GDM1 (cell line): ENCODE measurements at places on chromosomes 7 and 10.

GRCh38 chr10:69321865-69322264 is 43.6 kb downstream of the HK1 start:
- DNase-seq = no peak

- DNase-seq = no peak
Observed at GRCh38 chr10:35822316-35822715, 180.2 kb upstream of the FZD8 start.

DNA sequence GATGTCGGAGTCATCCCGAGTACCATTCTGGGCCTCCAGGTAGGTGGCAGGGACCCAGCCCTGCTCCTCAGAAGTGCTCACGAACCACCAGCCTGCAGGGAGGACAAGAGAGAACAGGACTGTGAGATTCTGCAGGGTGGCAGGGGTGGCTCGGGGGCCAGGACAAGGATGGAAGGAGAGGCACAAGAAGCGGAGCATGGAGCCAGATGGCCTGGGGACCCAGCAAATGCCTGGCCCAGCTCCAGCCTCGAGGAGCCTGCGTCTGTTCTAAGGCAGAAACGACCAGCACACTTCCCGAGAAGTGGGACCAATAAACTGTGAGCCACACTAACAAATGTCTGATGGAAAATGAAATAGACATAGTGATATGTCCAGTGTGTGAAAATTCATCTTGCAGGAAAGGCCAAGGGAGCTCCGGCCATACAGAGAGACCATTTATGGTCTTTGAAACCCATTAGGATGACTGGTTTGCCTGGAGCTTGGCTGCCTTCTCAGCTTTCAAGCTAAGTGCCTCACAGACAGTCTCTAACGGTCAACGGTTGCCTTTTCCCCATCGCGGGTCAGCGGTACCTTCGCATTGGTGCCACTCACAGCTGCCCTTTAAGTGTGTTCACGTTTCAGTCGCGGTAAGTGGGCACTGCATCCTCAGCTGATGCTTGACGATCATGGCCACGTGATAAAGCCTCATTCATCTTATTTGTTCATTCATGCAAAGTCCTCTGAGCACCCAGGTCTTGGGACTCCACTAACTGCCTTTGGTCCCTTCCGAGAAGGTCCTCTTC is 133.8 kb downstream of the NEURL1 start:
- DNase-seq = no peak

GRCh38 chr7:155198196-155198892 is 99.3 kb upstream of the INSIG1 start:
- DNase-seq = no peak

DNA sequence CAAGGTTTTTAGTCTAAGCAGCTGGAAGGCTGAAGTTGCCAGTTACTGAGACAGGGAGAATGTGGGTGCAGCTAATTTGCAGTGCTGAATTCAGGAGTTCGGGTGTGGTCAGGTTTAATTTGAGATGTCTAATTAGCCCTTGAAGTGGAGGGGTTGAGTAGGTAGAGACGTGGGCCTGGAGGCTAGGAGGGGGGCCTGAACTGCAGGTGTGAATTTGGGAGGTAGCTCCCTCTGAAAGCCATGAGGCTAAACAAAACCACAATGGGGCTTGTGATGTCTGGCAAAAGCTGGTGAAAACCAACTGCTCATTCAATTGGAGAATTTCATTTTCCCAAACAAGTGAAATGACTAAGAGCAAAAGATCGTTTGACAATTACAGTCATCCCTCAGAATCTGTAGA is 246.0 kb upstream of the NFE2L3 start:
- DNase-seq = no peak

- no peak for DNase-seq
Observed at GRCh38 chr7:15845868-15846267, 159.4 kb upstream of the MEOX2 start.

DNA sequence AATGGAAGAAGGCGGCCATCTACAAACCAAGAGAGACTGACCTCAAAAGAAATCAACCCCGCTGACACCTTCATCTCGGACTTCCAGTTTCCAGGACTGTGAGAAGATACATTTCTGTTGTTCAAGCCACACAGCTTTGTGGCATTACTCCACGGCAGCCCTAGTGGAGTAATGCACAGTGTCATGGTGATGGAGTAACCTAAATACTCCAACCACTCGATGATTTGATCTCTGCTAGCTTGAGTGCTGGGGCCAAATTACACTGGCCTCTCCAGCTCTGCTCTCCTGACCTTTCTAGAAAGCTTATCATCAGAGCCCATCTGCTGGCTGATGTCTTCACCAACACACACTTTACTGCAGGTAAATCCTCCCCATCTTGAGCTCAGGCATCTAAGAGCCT is 52.2 kb downstream of the GALNT17 start:
- no peak for DNase-seq

DNA sequence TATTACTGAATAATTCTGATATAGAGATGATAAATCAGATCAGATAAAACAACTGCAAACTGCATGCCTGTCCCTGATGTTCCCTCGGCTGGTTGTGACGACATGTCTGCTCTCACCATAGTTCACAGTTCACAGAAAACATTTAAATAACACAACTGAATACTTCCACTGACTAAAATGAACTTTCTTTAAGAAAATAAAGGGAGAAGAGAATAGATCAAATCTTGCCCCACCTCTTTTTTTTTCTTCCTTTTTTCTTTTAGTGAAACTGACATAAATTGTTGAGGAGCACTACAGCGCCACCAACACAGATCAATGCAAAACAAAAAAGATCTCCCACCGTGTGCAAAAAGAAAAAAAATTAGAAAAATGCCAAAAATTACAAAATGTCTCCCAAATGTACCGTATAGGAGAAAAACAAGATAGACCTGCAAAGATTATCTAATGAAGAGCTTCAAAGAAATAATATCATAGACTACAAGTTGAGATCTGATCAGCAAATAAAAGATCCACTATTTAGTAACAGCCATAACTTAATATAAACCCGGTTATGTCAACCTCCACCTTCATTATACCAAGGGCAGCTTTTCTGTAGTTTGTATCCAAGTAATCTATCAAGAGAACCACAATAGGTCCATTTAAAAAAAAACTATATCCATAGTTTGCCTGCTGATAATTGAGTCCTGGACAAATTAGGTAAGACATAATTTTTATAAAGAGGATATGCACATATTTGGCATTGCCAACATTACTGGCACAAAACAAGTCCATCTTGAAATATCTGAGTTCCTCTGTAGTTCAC is 30.7 kb upstream of the EPC1 start:
- no peak for DNase-seq

DNA sequence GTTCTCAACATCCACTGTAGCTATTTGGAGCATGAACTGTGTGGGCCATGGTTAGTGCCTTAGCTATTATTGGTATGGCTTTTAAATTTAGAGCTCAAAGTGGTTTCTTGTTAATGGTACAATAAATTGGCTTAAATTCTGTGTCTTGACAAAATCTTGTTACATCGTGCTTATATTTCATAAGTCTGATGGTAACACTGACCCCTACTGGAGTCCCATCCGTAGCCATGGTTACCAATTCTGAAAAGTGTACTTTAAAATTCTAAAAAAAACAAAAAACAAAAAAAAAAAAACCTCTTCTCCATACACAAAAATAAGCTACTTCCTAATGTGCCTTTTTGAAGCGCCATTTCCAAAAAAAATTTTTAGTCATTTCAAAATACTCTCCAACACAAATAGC is 6.4 kb upstream of the RPP30 start:
- DNase-seq = no peak

DNA sequence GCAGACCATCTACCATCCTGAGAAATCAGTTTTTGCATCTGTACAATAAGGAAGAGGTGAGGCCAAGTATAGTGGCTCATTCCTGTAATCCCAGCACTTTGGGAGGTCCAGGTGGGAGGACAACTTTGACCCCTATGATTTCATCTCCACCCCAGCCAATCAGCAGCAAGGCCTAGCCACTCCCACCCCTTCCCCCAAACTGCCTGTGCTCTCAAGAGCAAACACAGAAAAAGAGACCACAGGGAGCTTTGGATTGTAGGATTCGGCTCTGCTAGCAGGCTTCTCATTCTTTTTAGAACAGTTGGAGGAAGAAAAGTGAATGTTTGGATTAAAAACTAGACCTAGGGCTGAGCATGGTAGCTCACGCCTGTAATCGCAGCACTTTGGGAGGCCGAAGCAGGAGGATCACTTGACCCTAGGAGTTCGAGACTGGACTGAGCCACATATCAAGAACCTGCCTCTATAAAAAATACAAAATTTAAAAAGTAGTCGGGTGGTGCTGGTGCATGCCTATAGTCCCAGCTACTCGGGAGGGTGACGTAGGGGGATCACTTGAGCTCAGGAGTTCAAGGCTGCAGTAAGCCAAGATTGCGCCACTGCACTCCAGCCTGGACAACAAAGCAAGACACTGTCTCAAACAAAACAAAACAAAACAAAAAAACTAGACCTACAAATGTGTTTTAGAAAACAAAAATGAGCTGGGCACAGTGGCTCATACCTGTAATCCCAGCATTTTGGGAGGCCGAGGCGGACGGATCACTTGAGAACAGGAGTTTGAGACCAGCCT is 25.1 kb upstream of the PROSER2 start:
- no peak for DNase-seq

- DNase-seq = no peak
Observed at GRCh38 chr10:17001297-17001744, 128.3 kb downstream of the CUBN start.

- no peak for DNase-seq
Observed at GRCh38 chr7:26141077-26141476, 10.9 kb upstream of the NFE2L3 start.

- DNase-seq = no peak
Observed at GRCh38 chr7:75878312-75878768, 494 bp upstream of the RHBDD2 start.

DNA sequence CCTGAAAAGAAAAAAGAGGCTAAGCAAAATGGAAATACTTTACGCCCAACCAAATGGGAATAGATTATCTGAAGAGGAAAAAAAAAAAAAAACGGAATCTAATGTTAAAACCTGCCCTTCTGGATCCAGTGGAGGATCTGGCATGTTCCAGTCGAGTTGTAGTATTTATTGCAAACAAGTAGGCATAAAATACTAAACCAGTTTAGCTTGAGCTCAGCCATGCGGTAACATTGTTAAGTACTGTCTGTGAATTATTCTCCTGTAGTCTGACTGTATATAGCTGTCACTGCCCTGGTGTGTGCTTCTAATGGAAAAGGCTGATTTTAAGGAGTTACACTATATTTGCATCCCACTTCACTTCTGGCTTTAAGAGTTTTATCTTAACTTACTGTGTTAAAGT is 40.3 kb downstream of the CELF2 start:
- no peak for DNase-seq

DNA sequence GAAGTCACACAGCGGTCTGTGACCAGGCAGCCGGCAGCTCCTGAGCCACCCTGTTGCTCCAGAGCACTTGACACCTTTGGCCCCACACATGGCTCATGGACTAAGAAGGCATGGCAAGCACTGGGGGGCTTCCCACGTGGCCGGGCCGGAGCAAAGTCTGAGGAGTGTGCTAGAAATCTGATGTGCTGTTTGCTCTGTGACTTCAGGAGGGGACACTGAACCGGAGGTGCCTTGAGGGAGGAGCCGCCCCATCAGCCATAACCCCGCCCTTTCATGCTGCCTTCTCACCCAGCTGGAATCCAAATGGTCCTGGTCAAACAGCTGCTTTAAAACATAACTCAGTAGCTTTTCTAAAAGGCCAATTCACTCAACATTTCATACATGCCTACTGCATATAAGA is 33.5 kb downstream of the PROSER2 start:
- no peak for DNase-seq

DNA sequence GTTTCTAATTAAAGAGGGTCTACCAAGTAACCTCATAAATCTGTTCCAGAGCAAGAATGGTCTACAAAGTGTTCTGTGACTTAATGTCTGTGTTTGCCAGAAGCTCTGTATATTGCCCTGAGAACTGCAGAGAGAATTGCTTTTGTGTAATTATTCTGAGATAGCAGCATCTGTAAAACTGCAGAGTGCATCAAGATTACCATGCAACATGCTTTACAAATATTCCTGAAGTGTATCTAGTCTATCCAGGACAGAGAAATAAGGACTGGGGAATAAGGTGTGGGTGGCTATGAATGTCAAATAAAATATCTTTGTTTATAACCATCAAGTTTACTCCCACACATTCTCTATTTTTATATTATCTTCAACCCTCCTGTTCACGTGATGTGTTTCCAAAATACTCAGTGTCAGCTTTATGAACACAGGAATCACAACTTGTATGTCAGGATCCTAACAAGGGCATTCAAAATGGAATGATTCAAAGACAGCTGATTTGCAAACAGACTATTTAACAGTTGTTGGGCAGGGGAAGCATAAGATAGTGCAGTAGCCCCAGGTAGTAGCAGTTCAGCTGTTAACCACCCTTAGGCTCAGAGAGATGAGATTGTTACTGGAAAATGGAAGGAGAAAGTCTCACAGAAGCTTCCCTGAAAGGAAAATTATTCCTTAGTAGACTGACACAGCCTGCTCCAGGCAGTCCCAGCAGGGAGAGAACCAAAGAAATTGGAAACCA is 15.3 kb upstream of the LIPA start:
- DNase-seq = no peak

- DNase-seq = no peak
Observed at GRCh38 chr10:127196282-127197153, at the start of gene INSYN2A. TSS of gene INSYN2A (minus strand) at chr10:127196591. CDS start at chr10:127176395, 20,196 bp downstream.

DNA sequence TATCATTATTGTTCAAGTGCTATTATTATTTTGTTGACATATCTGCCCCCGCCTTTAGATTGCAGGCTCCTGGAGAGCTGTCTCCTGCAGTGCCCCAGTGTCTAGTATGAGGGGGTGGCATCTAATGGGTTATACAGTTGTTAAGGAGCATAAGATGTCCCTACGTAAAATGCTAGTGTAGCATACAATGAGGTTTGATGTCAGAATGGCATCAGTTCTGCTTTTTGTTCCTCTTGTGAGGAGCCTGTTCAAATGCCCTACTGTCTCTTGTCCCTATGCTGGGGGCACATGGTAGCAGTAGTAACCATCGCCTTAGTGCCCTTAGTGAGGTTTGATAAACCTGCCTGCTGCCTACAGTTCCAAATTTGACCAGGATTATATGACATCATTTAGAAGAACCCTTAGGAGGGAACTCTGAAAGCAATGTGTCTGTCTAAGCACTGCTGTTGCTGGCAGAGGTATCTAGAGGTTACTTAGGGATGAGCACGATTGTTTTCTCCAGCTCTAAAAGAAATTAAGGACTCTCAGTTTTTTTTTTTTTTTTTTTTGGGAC is 9.7 kb downstream of the CREM start:
- DNase-seq = no peak

GRCh38 chr10:8403711-8404371 is 349.4 kb downstream of the GATA3 start:
- DNase-seq = no peak
